Activated CD8-positive, alpha-beta memory T cell treated with anti-CD3 and anti-CD28 coated beads, Interleukin-2, amount 10 ng/mL, durations not matched to agents 7 days and 5 days (primary cell): ENCODE measurements at places on chromosomes 4 and X. TPM values are rescaled to one million over a fixed set of nuclear protein-coding genes. Genes with fewer than 3 reads are reported as not detected.
A peak's percentile ranks its signal among the peaks of the same experiment; 100 is the strongest.

Gene HSFX2
- 0.23 TPM for total RNA-seq

Gene CENPVL1
- not detected for total RNA-seq

Gene IQCM
- total RNA-seq = not detected

GRCh38 chrX:84047339-84047738 lies 140.7 kb downstream of the RPS6KA6 start:
- no peak for DNase-seq

- DNase-seq = no peak
Observed at GRCh38 chr4:111228874-111229273, 606.0 kb upstream of the PITX2 start.

DNA sequence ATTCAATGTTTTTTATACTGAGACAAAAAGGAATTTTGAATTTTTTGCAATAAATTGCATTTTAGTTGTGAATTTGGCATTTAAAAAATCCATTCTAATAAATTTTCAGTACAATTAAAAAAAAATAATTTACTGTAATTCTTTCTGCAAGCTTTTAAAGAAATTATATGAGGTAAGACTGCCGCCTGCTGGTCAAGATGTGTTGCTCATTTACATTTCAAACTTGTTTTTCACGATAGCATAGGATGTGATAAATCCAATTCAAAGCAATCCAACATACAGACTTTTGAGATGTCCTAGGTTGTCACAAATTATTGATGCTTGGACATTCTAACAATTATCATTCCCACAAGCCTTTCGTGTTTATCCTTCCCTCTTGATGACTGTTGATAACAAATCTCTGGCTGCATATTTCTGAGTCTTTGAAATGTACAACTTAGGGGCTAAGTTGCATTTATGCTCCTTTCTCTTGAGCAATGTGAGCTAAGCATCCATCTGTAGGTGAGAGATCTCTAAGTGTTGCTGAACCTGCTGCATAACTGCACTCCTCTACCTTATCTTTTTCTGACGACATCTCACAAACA lies 21.7 kb upstream of the MFAP3L start:
- peak; percentile 63 for DNase-seq

DNA sequence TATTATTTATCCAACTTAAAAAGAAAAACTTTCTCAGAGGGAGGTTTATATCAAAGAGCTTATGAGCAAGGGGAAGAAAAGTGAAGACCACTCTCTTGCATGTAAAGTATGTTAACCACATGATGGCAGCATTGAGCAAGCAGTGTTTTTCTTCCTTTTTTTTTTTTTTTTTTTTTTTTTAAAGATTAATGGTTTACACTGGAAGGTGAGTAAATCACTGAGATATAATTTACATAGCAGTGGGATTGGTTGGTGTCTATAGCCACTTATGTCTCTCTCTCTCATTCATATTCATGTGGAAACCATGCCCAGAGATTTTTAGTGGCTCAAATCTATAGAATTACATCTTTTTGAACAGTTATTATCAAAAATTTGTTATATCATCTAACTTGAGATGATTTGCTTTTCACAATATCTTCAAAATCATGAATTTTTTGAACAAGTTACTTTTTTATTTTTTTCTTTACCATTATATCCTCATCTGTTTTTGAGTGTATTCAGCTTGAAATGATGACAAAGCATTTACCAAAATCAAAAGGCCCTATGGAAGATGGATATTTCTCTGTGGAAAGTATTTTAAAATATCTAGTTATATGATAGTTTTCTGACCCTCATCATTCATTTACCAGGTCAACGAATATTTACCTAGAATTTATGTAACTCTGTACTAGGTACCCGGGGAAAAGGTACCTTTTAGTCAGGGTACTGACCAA lies 31.6 kb downstream of the MTHFD2L start:
- DNase-seq = no peak
